Mammary microvascular endothelial cell (primary cell): ENCODE measurements at places on chromosomes 4 and X. TPM values are rescaled to one million over a fixed set of nuclear protein-coding genes. Genes with fewer than 3 reads are reported as not detected.

The BCLAF3 gene
- 0.89 and 1.8 TPM in 2 replicates for total RNA-seq

The NBDY gene
- 13.6 and 19.8 TPM in 2 replicates for total RNA-seq

The IL3RA gene
- total RNA-seq, result 33.3 and 36.0 TPM in 2 replicates

The TCEAL8 gene
- total RNA-seq, result 62.8 and 72.3 TPM in 2 replicates

The ABLIM2 gene
- 2.8 and 3.4 TPM in 2 replicates for total RNA-seq

The SMIM31 gene
- not detected in 2 replicates for total RNA-seq

The FAM53A gene
- total RNA-seq, result 0.39 and 0.60 TPM in 2 replicates

The CCNQ gene
- 46.2 and 47.6 TPM in 2 replicates for total RNA-seq

The TMPRSS11B gene
- total RNA-seq, result not detected in 2 replicates

The SPANXN4 gene
- not detected in 2 replicates for total RNA-seq

The WNK3 gene
- total RNA-seq, result 0.15 and 0.33 TPM in 2 replicates

The DKK2 gene
- total RNA-seq, result 0.05 TPM in 1 of 2 replicates, not detected in the other

The KIAA1210 gene
- not detected in 2 replicates for total RNA-seq

The MAGEE1 gene
- 0.25 and 0.87 TPM in 2 replicates for total RNA-seq
